ENCODE measurements at places on chromosomes 7 and 10. TPM values are rescaled to one million over a fixed set of nuclear protein-coding genes. Genes with fewer than 3 reads are reported as not detected.

NYAP1 gene
- total RNA-seq: 0.13 TPM

CNTNAP2 gene
- not detected for total RNA-seq

CDH23 gene
- 0.26 TPM for total RNA-seq

TDRD1 gene
- total RNA-seq: 1.9 TPM

BICC1 gene
- total RNA-seq: 66.3 TPM

OPN1SW gene
- total RNA-seq: not detected

ZNF467 gene
- 0.26 TPM for total RNA-seq

CFAP69 gene
- total RNA-seq: 6.1 TPM

KCND2 gene
- 0.13 TPM for total RNA-seq

ICA1 gene
- 2.2 TPM for total RNA-seq

C10orf67 gene
- total RNA-seq: not detected

PAX2 gene
- not detected for total RNA-seq

HOXA10 gene
- total RNA-seq: under 0.01 TPM

DGKI gene
- 5.3 TPM for total RNA-seq

LOXL4 gene
- 82.6 TPM for total RNA-seq

MICU1 gene
- total RNA-seq: 50.1 TPM

CFAP58 gene
- total RNA-seq: 1.2 TPM

SFRP5 gene
- not detected for total RNA-seq

RAB18 gene
- 67.2 TPM for total RNA-seq

TCAF2 gene
- 1.7 TPM for total RNA-seq

RBM48 gene
- 11.1 TPM for total RNA-seq

DYDC2 gene
- total RNA-seq: not detected

FBXL13 gene
- 4.5 TPM for total RNA-seq

NPS gene
- not detected for total RNA-seq

TBXAS1 gene
- 0.92 TPM for total RNA-seq

RBM20 gene
- 0.66 TPM for total RNA-seq

CTAGE15 gene
- total RNA-seq: 0.13 TPM

GRM8 gene
- not detected for total RNA-seq

GHRHR gene
- not detected for total RNA-seq

IFIT1 gene
- 12.7 TPM for total RNA-seq

MUC12 gene
- total RNA-seq: 0.37 TPM

WNT2 gene
- total RNA-seq: not detected

BLNK gene
- total RNA-seq: not detected

WEE2 gene
- not detected for total RNA-seq

ACTR3C gene
- total RNA-seq: not detected

EVX1 gene
- not detected for total RNA-seq

OPALIN gene
- total RNA-seq: not detected

SCART1 gene
- 3.3 TPM for total RNA-seq

LRGUK gene
- total RNA-seq: 0.13 TPM

LBX1 gene
- not detected for total RNA-seq

MSMB gene
- not detected for total RNA-seq

KAZALD1 gene
- 78.5 TPM for total RNA-seq

AKR1C4 gene
- total RNA-seq: not detected

PTPRZ1 gene
- total RNA-seq: not detected

CHN2 gene
- total RNA-seq: not detected

BAIAP2L1 gene
- 0.92 TPM for total RNA-seq

C7orf57 gene
- not detected for total RNA-seq

CALCR gene
- total RNA-seq: not detected

TCAF1 gene
- 66.7 TPM for total RNA-seq

AS3MT gene
- 8.2 TPM for total RNA-seq
